ENCODE measurements at places on chromosomes 4 and X. TPM values are rescaled to one million over a fixed set of nuclear protein-coding genes. Genes with fewer than 3 reads are reported as not detected.

Gene AMER1
- 2.2 TPM for total RNA-seq

Gene AIFM1
- 63.1 TPM for total RNA-seq

Gene SHROOM4
- total RNA-seq = not detected

Gene BBS12
- 2.2 TPM for total RNA-seq

Gene RBM46
- not detected for total RNA-seq

Gene ETDA
- total RNA-seq = not detected

Gene DUX4
- not detected for total RNA-seq

- no peak for DNase-seq
- no peak overlapping the region for H3K4me3 ChIP-seq
- no peaks in the 10 kb centered on the region for H3K36me3 ChIP-seq
- H3K27me3 ChIP-seq = no peaks in the 10 kb centered on the region
- H3K4me1 ChIP-seq = no peaks in the 10 kb centered on the region
Observed at GRCh38 chrX:56928546-56928945, 66.8 kb downstream of the SPIN3 start.

DNA sequence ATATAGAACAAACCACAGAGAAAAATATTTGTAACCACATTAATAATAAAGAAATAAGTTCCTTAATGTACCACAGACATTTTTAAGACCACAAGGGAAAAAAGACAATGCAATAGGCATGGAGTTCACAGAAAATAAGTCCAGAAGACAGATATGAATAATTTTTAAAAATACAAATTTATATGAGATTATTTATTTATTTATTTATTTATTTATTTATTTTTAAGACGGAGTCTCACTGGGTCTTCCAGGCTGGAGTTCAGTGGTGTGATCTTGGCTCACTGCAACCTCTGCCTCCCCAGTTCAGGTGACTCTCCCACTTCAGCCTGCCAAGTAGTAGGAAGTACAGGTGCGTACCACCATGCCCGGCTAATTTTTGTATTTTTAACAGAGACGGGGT lies 53.7 kb downstream of the THAP9 start:
- peaks cover 6% of the 10 kb centered on the region for H3K36me3 ChIP-seq
- no peak overlapping the region for H3K27ac ChIP-seq
- DNase-seq = no peak
- H3K4me1 ChIP-seq = peaks cover 12% of the 10 kb centered on the region

DNA sequence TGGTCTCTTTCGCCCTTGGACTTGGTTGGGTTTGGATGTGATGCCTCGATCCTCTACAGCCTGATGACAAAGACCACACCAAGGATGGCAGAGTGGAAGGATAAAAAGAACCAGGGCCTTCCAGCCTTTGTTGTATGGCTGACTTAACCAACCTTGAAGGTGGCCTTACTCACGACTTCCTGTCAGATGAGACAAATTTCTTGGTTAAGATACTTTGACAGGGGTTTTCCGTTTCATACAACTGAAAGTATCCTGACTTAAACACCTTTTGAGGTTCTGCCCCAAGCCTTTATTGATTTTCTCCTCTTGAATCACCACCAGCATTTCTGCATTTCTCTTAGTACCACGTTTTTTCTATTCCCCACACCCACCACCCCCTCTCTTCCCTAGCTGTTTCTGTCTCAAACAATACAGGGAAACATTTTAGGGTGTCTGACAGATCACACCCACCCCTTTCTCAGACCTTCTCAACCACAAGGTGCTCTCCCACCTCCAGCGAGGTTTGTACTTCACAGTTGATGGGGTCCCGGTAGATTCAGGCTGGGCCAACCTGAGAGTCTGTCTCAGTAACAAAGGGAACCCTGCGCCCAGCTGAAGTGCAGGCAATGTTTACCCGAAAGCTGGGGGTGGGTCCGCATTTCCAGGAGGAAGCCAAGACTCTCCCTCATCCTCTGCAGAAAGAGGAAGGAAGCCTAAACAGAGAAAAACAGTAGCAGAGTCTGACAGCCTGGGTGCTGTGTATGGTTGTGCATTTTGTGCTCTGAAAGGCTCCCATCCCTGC lies 5.0 kb upstream of the TSPAN5 start:
- H3K36me3 ChIP-seq = peaks cover 2% of the 10 kb centered on the region
- no peaks in the 10 kb centered on the region for H3K27me3 ChIP-seq
- peak overlapping the region; percentile 41 for H3K4me3 ChIP-seq
- H3K4me1 ChIP-seq = peaks cover 54% of the 10 kb centered on the region
- DNase-seq = peak; percentile 87
- peak overlapping the region; percentile 92 for H3K27ac ChIP-seq

DNA sequence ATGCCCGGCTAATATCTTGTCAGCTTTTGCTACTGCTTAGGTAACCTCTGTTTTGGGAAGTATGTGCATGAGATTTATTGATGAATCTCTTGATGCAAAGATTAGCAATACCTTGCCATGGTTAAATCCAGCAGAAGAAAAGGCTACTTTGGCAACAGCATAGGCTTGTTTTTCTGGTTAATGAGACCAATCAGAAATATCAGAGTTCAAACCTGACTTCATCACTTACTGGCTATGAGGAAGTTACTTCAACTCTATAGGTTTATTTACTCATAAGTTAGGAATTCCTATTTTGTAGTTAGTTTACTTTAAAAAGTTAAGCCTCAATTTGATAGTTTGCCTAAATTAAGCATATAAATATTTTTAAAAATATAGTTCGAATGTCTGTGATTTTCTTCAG lies 93.1 kb downstream of the PDLIM5 start:
- H3K27ac ChIP-seq = no peak overlapping the region
- H3K36me3 ChIP-seq = peaks cover 19% of the 10 kb centered on the region
- H3K4me1 ChIP-seq = no peaks in the 10 kb centered on the region
- no peaks in the 10 kb centered on the region for H3K27me3 ChIP-seq

DNA sequence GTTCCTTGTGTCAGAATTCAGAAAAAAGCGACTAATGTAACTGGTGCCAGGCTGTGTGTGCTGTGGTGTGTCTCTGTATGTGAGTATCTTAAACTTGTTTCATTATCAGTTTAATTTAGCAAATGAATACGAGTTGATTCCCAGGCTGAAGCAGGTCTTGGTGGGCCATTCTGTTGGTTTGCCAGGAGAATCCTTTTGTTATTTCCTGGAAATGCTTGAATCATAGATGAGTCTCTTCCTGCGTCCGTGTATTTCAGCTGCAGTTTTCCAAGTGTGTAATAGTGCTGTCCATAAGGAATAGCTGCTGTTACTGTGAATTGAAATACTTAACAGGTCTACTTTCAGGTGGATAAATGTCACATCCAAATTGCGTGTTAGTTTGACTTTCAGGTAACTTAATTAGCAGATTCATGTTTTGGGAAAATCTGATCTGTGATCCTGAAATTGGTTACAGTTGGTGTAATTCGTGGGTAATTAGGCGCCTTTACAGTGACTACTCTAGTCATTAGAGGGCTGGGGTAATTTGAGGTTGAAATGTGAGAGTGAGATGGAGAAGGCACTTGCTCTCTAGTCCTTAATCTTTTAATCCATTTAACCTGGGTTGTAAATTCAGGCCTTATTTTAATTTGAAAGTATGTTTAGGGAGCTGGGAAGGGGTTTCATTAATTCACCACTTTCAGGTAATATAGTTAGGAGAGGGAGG lies 23.8 kb downstream of the TMEM131L start:
- peaks cover 21% of the 10 kb centered on the region for H3K36me3 ChIP-seq
- peak overlapping the region; percentile 95 for H3K27ac ChIP-seq
- peaks cover 88% of the 10 kb centered on the region for H3K4me1 ChIP-seq
- H3K27me3 ChIP-seq = no peaks in the 10 kb centered on the region

DNA sequence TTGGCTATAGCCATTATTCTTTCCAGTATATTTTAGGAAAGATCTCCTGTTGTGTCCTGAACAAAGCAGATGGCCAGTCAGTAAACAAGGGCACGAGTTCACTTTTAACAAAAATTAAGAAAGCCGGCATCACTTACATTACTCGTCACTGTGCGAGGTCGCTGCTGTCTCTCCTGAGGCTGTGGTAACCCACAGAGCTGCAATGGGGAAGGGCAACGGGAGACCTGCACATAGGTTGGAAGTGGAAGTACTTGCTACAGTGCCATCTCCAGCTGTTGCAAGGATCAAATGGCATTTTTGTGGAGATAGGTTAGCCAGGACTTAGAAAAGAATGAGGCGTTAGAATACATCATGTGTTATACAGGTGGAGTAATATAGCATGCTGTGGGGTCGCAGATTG lies 132.2 kb downstream of the KLHL8 start:
- H3K27me3 ChIP-seq = no peaks in the 10 kb centered on the region
- no peak for DNase-seq
- H3K4me1 ChIP-seq = peaks cover 17% of the 10 kb centered on the region
- H3K36me3 ChIP-seq = peaks cover 13% of the 10 kb centered on the region
- no peak overlapping the region for H3K27ac ChIP-seq

Measured in activated naive CD4-positive, alpha-beta T cell treated with anti-CD3 and anti-CD28 coated beads for 36 hours (primary cell).